ENCODE measurements at places on chromosomes 3 and 15.

DNA sequence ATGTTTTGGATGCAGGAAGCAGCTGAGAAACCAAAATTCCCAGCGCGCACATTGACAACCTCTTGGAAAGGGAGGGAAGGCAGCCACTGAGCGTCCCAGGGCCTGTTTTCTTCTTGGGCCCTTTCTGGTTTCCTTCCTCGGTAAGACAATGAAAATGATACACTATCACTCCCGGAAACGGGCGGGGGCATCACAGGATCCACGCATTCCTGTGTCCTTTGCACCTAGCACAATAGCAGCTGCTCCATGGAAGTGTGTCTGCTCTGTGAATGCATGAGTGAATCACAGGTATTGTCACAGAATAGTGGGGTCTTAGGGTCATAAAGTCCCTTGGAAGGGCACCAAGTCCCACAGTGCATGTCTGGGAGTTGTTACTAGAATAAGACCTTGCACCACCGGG is 6.3 kb upstream of the ITPKA start:
- DNase-seq, result no peak

DNA sequence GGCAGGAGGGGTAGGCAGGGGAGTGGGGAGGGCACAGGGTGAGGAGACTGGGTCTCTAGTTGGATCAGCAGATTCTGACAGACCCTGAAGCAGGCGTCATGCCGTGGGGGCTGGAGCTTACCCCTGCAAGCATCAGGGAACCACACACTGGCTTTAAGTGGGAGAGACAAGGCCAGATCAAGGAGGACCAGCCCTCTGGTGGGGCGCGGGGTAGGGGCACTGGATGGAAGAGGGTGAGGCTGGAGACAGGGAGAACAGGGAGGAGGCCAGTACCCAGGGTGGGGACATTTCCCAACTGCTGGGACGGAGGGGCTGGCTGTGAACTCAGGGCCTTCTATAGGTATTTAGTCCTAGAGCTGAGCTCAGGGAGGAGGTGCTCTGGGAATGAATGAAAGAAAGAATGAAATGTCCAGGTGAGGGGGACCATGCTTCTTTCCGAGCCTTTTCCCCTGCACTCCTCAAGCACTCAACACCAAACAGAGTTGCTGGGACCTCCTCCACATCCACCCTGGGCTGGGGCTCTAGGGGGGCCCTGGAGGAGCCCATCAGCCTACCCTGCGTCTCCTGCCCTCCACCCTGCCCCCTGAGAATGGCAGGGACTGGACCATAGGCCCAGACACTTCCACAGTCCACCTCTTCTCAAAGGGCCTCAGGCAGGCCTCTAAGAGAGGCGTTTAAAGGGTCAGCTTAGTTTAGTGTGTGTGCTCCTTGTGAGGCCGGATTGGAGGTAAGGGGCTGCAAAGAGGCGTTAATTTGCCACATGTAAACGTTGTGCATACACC is 49.0 kb upstream of the FGD5 start:
- DNase-seq, result no peak

DNA sequence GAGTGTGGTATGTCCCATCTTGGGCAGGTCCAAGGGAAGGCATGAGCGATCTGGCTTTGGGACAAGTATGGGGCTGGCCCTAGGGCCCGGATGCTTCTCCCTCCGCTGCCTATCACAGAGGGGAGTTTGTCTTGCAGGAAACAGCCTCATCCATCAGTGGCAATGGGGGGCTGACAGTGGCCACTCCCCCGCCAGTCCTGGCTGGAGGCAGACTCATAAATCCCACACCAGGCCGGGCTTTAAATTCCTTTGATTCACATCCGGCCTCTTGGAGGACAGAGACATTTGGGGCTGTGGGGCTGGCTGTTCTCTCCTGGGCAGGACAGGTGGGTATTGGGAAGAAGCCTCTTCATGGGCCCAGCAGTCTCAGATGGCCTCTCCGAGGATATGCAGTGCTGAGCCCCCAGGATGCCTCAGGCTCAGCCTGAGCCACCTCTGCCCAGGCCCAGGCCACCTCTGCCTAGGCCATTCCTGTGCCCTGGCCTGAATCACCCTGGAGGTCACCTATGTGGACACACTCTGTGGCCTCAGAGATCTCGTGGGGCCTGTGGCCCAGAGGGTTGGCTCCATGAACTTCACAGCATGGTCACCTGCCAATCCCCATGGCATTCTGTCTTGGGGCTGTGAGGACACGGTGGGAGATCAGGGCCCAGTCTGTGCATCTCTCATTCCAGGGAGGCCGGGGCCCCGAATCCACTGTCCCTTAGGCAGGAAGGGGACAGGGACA is 84.2 kb upstream of the GOLGA6L4 start:
- DNase-seq, result no peak

DNA sequence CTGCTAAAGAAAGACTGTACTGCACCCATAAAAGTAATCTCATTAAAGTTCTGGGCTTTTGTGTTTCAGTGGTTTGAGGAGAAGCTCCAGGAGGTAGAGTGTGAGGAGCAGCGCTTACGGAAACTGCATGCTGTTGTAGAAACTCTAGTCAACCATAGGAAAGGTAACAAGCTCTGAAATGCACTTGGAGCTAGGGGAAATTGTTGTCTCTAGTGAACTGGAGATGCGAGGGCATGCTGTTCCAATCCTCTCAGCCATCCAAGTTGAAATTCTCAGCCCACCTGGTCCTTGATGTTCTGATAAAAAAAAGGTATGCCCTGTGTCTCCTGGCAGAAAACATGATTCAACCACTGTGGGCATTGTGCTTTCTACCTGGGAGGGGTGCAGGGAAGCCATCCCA is 21.4 kb upstream of the SNX22 start:
- DNase-seq, result no peak

GRCh38 chr3:41148901-41149300 is 50.4 kb upstream of the CTNNB1 start:
- no peak for DNase-seq

DNA sequence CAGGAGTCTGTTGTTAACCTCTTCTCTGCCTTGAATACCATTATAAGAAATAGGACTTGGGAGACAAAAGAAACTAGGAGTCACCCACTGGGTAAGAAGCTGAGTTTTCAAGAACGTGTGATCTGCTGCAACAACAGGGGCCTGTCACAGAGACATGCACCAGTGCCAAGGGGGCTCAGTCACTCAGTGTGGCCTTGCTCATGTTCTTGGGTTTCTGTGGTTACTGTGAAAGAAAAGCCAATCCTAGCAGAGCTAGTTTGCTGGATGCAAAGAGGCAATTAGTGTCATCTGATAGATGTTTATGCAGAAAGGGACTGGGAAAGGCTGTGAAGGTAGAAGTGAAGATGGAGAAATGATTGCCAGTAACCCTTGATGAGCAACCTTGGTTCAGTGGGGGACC is 126.3 kb downstream of the IQCH start:
- DNase-seq, result no peak

DNA sequence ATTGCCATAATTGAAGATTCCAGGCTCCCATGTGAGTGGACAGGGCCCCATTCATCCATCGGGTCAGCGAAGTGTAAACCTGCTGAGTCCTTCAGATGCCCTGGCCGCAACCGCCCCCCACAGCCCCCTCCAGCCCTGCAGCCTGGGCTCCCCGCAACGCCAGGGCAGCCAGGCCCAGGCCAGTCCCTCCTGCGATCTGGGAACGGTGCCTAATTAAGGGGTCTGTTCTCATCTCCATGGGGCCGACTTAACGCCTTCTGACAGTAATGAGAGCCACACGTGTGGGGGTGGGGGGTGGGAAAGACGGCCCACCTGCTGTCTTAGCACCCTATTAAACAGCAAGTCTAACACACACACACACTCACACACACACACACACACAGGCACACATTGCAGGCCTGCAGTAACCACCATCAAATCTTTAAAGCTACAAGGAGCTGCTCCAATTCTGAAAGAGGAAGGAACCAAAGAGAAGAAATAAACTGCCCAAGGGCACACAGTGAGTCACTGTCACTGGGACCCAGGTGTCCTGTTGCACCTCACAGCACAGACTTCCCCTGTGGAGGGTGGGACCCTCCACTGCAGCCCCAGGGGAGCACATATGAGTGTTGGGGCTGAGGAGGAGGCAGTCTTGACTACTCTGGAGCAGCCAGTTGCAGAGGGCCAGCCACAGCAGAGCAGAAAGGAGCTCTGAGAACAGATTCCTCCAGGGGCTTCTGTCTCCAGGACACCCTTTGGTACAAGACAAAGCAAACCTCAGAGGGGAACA is 31.8 kb upstream of the HES1 start:
- no peak for DNase-seq

- no peak for DNase-seq
Observed at GRCh38 chr15:81809543-81809942, 236.3 kb downstream of the MEX3B start.

GRCh38 chr15:31563421-31563820 is 236.8 kb downstream of the KLF13 start:
- no peak for DNase-seq

GRCh38 chr3:171792531-171792930 is 17.8 kb downstream of the PLD1 start:
- no peak for DNase-seq

DNA sequence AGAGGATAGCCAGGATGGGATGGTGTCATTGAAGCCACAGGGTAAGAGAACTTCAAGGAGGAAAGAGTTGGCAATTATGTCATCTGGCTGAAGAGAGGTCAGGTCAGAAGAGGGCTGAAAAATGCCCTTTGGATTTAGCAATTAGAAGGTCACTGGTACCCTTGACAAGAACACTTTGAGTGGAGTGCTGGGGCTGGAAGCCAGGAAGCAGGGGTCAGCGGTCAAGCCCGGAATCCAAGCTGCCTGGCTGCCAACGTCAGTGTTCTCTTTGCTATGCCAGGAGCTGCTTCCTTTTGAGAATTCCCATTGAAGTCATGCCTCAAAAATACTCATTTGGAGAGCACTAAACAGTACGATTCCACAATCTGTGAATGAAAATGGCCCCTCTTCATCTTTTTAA is 386.5 kb downstream of the SHQ1 start:
- DNase-seq, result no peak

All from progenitor cell of endocrine pancreas (in vitro differentiated cells).